ENCODE measurements at places on chromosomes 3 and 15.

- no peak for DNase-seq
These were observed 40.3 kb downstream of the FSTL1 start for GRCh38 chr3:120410541-120410940.

DNA sequence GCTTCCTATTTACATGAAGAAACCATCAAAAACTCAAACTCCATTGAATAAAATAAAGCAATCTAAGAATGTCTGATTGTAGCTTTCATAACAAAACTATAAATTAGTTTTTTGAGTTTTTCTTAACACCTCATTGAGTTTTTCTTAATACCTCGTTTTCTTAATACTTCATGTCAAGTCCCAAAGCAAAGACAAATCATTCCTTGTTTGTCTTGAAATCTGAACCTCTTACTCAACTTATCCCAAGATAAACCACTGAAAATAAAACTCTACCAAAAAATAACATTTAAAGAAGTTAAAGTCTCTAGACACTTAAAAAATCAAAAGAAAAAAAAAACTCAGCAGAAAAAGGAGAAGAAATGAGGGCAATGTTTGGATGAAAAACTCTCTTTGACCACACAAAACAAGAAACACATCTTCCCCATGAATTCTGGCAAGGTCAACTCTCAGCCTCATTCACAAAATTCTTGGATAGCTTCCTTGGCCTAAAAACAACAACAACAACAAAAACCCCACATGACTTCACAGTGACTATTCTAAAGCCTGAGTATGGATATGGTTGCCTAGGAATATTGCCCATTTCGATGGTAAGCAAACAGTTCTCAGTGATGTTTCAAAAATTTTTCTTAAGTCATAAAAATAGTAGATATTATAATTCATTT, 38.2 kb downstream of the TMCC1 start:
- no peak for DNase-seq

- no peak for DNase-seq
These were observed 26.3 kb upstream of the EDEM1 start for GRCh38 chr3:5160940-5161858.

DNA sequence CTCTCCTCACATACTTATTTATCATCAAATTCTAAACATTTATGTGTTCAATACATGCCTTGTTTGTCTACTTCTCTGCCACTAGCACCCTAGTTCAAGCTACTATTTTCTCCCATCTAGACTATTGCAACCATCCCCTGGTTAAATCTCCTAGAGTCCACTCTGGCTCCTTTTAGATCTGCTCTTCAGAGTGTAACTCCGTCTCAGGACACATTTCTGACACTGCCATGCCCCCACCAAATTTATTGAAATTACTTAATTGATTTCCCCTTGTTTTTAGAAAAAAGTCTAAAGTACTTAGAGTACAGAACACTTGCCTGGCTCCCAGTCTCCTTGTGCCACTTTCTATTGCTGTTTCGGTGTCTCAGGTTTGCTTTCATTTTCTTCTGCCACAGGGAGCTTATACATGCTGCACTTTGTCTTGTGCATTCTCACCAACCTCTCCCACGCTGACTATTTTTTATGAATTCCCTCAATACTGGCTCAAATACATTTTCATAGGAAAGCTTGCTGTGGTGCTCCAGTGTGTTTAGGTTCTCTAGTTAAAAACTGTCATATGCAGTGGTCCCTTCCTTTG, 792.3 kb downstream of the DIPK2A start:
- no peak for DNase-seq

- DNase-seq, result no peak
These were observed 95.0 kb upstream of the ALDH1A3 start for GRCh38 chr15:100784493-100785180.

- DNase-seq, result no peak
These were observed 9.4 kb upstream of the SCN5A start for GRCh38 chr3:38658841-38659240.

GRCh38 chr3:8660175-8661118, 15.8 kb upstream of the SSUH2 start:
- DNase-seq, result no peak

- DNase-seq, result no peak
These were observed 26.9 kb upstream of the SAMMSON start for GRCh38 chr3:69972672-69973071.

GRCh38 chr15:78662028-78662427, 21.0 kb upstream of the CHRNB4 start:
- no peak for DNase-seq

- DNase-seq, result no peak
These were observed 5.9 kb upstream of the STRA6 start for GRCh38 chr15:74208496-74208895.

GRCh38 chr15:78329625-78330024, 10.5 kb upstream of the CRABP1 start:
- no peak for DNase-seq

GRCh38 chr15:83285284-83285978, 967 bp upstream of the BNC1 start:
- no peak for DNase-seq

DNA sequence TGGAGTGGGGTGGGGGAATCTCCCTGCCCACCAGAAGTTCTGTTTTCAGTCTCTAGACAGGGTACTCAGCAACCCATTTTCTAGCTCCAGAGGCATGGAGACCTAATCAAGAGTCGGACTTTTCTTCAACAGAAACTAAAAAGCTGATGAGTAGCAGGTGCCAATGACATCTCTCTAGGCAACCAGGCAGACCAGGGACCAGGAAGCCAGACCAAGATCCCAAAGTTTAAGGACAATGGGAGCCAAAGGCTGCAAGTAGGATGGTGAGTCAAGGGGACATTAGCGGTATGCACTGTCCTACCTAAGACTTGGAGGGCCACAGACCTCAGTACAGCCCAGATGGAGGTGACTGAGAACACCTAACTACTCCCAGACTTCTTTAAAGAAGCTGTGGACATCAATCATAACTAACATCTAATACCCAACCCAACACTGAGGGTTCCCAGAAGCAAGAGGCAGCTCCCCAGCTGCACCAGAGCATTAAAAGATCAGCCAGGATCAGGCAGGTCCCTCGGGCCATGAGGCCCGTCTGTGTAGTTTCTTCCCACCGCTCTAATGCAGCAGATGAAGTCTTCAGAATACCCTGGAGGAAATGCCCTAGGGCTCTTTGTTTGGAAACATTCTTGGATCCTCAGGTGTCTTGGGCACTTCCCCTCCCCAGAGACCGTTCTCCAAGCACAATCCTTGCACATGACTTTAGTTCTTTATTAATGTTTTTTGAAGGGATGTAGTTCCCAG, 979 bp downstream of the CCDC71 start:
- DNase-seq, result no peak

GRCh38 chr3:102443021-102443420, 8.2 kb downstream of the ZPLD1 start:
- no peak for DNase-seq

DNA sequence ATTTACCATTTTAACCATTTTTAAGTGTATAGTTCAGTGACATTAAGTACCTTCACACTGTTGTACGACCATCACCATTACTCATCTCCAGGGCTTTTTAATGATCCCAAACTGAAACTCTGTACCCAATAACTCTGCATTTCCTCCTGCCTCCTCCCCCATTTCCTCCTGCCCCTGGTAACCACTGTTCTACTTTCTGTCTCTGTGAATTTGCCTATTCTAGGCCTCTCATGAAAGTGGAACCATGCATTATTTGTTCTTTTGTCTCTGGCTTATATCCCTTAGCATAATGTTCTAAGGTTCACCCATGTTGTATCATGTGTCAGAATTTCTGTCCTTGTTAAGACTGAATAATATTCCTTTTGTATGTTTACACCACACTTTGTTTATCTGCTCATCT, 154.2 kb downstream of the MECOM start:
- DNase-seq, result no peak

All from GM18507 (cell line).